Testis (tissue), 5 donors: ENCODE measurements at places on chromosomes 6 and 20. TPM values are rescaled to one million over a fixed set of nuclear protein-coding genes. Genes with fewer than 3 reads are reported as not detected.

The DDX39B gene
- 360 TPM for total RNA-seq

DNA sequence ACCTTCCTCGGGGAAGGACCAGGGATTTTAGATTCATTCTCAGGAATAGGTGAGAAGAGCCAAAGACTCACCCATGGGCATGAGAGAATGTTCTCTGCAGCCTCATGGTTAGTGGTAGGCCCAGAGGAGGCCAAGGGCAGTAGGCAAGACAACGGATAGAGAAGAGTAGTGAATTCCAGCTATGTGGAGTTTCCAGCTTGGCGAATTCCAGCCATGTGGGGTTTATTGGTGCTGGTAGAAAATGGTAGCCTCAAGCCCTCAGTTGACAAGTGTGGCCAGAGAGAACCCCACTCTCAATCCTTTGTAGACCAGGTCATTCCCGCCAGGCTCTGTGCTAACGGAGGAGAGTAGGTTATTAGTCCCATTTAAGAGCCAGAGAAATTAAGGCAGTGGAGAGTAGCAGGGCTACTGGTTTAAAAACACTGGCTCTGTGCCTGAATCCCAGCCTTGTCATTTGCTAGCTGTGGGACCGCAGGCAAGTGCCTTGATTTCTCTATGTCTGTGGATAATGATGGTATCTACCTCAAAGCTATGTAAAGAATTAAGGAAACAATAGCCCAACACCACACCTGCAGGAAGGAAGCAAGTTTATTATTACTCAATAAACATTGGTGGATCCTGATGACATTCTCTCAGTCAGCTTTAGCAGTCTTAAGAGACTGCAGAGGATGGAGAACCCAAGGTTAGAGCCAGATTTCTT, 2.0 kb upstream of the SLC9A8 start:
- no peak for DNase-seq

GRCh38 chr20:38805958-38806854, 709 bp downstream of the PPP1R16B start:
- no peak for DNase-seq

DNA sequence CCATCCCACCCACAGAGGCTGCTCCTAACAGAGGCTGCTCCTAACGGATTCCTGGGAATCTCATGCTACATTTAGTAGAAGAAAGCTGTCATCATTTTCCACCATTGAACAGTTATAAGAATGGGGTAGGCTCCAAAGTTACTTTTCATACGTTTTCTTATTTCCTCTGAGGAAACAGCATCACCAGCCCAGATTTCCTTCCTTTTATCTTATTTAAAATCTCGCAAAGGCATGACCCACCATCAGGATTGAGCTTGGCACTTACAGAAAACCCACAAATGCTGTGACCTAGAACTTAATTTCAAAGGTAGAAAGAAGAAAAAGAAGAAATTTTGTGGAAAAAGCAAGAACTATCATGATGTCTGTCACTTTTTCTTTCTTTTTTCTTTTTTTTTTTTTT, 168.0 kb downstream of the LY86 start:
- DNase-seq = no peak

- DNase-seq = no peak
Measured at GRCh38 chr20:58256307-58256706, 27.9 kb upstream of the ANKRD60 start.

DNA sequence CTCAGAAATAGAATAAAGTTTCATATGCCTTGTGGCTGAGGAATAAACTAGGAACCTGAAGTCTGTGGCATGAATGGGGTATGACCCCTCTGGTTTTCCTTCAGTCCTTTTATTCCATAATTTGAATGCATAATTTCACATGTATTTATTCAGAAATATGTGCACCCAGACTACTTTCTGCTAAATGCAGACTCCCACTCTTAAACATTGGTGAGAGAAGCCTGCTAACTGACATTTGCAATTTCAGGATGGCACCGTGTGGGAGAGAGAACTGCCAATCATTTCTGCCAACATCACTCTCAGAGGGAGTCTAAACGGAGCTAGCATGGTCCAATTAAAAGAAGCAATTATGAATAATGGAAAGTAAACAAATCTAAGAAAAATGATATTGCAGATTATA, 141.3 kb downstream of the ADGRB3 start:
- no peak for DNase-seq

- DNase-seq = no peak
Measured at GRCh38 chr6:5471637-5472398, 210.5 kb downstream of the FARS2 start.

The TMEM242 gene
- total RNA-seq = 10.3 TPM

The DEF6 gene
- total RNA-seq = 20.9 TPM

GRCh38 chr6:7802662-7803061, 76.8 kb downstream of the BMP6 start:
- no peak for DNase-seq

DNA sequence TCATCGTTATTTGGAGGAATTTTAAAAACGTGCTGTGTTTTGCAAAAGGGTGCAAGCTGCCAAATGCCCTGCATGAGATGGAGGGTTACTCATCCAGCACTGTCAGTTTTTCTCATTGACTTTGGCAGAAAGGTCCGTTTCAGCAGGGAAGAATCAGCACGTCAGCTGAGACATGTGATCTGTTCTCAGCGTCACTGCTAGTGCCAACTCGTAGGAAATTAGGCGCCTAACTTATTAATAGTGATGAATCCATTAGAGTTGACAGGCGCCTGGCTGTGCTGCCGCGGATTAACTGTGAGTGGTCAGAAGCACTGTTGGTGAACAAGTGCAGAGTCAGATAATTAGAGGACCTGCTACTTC, 175.5 kb upstream of the FOXQ1 start:
- DNase-seq = no peak

The OPN5 gene
- 6.3 TPM for total RNA-seq

The MED23 gene
- 42.1 TPM for total RNA-seq

DNA sequence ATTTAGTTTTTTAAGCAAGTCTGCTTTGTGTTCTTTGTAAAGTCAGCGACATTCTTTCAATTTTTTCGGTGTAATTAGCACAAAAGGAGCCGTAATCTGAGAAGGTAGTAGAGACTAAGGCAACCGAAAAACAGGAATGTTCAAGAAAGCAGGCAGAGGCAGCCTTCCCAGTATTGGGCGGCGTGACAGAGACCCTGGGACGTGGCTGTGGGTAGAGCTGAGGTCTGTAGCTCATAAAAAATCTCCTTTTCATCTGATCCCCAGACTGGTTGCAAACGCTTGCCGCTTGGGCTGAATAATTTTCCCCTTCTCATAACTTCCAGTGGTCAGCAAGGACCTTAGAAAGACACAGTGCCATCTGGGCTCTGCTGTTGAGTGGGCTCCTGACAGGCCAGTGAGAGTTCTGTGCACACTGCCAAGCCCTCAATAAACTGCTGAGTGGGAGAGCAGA, 30.8 kb downstream of the GNAS start:
- no peak for DNase-seq

The MATN4 gene
- 2.8 TPM for total RNA-seq

The TMEM244 gene
- not detected for total RNA-seq

DNA sequence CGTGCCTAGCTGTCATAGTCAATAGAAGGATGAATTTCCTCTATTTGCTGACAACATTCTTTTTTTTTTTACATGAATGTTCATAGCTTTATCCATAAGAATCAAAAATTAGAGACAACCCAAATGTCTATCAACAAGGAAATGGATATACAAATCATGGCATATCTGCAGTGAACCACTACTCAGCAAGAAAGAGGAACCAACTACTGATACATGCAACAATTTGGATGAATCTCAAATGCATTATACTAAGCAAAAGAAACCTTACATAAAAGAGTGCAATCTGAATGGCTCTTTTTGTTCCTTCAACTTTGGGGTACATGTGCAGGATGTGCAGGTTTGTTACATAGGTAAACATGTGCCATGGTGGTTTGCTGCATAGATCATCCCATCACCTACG, 17.7 kb upstream of the MCM9 start:
- no peak for DNase-seq

The ARHGAP18 gene
- total RNA-seq = 23.8 TPM

The GPR63 gene
- total RNA-seq = 4.6 TPM

The MUCL3 gene
- not detected for total RNA-seq

DNA sequence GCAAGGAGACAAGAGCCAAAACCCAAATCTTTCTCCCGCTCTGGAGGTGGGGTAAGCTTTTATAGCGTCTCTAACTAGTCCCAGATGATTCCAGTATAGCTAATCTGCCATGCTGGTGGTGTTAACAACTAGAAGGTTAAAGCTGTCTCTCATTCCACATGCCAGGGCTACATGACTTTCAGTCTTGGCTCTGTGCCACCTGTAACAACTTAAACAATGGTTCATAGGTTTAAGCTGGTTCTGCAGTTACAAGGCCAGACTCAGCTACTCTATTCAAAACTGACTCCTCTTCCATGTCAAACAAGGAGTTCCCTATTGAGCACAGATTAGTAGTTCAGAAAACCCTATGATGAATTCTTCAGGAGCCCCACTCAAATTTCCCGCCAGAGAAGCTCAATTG, 128.9 kb downstream of the ELOVL4 start:
- DNase-seq = no peak
